Activated CD4-positive, alpha-beta T cell treated with anti-CD3 and anti-CD28 coated beads, Interleukin-2, amount 10 ng/mL, durations not matched to agents 24 days and 14 days (primary cell): ENCODE measurements at places on chromosomes 3 and 15. TPM values are rescaled to one million over a fixed set of nuclear protein-coding genes. Genes with fewer than 3 reads are reported as not detected.

DNA sequence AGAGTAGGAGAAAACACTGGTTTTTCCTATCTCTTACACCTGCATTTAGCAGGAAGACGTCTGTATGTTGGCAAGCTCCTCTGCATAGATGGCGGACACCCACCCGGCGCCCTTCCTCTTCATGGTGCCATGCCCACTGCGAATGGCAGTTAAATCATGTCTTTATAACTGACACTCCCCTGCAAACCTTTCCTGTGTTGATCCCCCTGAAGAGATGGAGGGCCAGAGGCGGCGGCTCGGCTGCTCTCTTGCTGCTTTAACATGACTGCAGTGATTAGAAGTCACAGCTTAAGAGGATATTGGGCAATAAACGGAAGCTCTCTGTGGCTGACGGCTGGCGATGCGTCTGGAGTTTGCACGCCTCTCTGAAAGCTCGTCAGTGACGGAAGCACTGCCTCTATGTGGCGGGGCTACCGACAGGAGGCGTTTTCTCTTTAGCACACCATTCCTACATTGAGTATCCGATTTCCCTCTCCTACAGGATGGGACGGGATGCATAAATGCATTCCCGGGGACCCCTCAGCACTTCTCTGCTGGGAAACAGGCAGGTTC is 25.5 kb upstream of the SNRPA1 start:
- H3K4me1 ChIP-seq: peaks cover 14% of the 10 kb centered on the region
- H3K27ac ChIP-seq: peak overlapping the region; percentile 84
- H3K4me3 ChIP-seq: peak overlapping the region; percentile 80
- DNase-seq: peak; percentile 89

DNA sequence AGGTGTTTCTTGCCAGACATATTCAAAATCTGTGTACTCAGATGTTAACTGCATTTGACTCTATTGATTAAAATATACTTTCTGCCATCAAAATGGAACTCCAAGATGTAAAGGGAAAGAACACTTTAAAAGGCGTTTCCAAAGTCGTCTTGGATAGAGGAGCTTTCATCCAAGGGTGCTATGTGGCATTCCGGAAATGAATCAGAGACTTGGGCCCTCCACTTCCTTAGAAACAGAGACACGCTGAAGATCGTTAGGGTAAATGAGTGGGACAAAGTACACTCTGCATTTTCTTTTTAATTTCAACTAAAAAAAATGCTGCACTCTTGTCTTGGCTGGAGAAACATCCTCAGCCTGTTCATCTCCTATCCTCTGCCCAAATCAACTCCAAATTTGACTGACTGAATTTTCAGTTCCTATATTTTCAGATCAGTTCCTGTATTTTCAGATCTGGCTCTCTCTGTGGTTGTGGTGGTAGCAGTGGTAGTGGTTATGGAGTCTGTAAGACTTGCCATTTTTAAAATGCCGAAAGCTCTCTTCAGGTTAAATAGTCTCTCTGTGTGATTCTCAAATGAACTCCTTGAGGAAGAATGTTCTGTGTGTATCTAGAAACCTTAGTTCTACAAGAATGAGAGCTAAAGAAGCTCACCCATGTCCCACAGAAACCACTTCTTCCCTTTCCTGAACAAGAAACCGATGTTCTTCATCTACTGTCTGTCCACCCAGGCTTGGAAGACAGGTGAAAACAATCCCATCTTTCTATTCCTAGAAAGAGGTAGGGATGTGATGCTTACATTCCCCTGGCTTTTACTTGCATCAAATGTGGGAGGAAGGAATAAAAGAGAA is 156.8 kb upstream of the ICE2 start:
- peaks cover 26% of the 10 kb centered on the region for H3K27me3 ChIP-seq
- peaks cover 5% of the 10 kb centered on the region for H3K4me1 ChIP-seq
- no peak overlapping the region for H3K4me3 ChIP-seq
- no peak for DNase-seq

DNA sequence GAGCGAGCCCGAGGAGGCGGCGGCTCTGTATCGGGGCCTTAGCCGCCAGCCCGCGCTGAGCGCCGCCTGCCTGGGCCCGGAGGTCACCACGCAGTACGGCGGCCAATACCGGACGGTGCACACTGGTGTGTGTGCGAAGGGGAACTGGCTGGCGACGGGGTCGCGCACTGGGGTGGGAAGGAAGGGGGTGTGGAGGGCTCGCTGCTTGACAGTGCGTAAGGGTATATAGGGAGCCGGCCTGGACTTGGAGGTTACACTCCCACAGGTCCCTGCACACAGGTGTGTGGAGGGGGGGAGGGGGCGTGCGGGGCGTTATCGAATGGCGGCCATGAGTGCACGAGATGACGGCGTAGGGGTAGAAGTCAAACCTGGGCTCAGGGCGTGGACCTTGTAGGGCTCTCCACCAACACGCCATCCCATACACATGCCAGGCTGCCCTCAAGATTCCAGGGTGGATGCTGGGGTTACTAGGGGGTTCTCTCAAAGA is 389 bp downstream of the APEH start:
- DNase-seq: no peak
- H3K4me3 ChIP-seq: peak overlapping the region; percentile 97
- H3K27me3 ChIP-seq: no peaks in the 10 kb centered on the region
- H3K27ac ChIP-seq: peak overlapping the region; percentile 99

GRCh38 chr3:185401319-185401955 is 38.5 kb downstream of the MAP3K13 start:
- peaks cover 15% of the 10 kb centered on the region for H3K27me3 ChIP-seq
- no peak overlapping the region for H3K27ac ChIP-seq
- H3K4me3 ChIP-seq: no peak overlapping the region
- no peak for DNase-seq
- no peaks in the 10 kb centered on the region for H3K4me1 ChIP-seq
- H3K36me3 ChIP-seq: no peaks in the 10 kb centered on the region

THBS1 gene
- total RNA-seq: 1.9 and 2.8 TPM in 2 replicates

DNA sequence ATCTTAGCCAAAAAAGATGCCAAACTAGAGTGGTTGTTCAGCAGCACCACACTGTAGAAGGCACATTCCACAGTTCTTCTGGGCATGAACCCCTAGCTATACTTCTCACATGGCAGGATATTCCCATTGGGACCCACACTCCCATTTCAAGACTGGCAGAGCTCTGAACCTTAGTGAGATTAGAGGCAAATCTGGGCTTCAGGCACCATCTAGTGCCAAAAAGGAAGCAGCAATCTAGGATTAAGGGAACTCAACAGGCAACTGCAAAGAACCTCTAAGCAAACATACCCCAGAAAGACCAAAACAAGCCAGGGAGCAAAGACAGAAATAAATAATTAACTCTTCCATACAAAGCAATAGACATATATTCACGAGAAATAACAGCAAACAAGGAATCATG is 66.2 kb downstream of the TAFA4 start:
- H3K27me3 ChIP-seq: peaks cover 8% of the 10 kb centered on the region
- no peak overlapping the region for H3K4me3 ChIP-seq
- H3K36me3 ChIP-seq: no peaks in the 10 kb centered on the region
- H3K27ac ChIP-seq: no peak overlapping the region
- DNase-seq: no peak

- peak overlapping the region; percentile 39 for H3K4me3 ChIP-seq
- H3K27me3 ChIP-seq: no peaks in the 10 kb centered on the region
- H3K4me1 ChIP-seq: peaks cover 57% of the 10 kb centered on the region
These were observed 16.9 kb downstream of the RFTN1 start for GRCh38 chr3:16496408-16497222.

CGNL1 gene
- not detected in 2 replicates for total RNA-seq

DNA sequence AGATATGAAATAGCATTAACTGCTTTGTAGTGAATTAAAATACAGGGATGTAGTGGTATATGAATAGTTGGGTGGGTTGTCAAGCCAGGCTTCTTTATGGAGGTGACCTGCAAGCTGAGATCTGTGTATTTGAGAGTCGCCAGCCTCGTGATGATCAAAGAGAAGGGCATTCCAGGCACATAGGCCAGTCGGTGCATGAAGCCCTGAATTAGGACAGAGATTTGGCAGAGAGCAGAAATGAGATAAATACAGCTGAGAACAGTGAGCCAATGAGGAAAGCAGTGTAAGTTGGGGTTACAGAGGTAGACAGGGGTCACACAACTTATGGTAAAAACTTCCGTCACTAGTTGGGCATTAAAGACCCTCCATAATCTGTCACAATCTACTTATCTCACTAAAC is 641.9 kb downstream of the OTOL1 start:
- H3K27me3 ChIP-seq: no peaks in the 10 kb centered on the region
- no peak overlapping the region for H3K27ac ChIP-seq
- H3K4me1 ChIP-seq: peaks cover 2% of the 10 kb centered on the region

DNA sequence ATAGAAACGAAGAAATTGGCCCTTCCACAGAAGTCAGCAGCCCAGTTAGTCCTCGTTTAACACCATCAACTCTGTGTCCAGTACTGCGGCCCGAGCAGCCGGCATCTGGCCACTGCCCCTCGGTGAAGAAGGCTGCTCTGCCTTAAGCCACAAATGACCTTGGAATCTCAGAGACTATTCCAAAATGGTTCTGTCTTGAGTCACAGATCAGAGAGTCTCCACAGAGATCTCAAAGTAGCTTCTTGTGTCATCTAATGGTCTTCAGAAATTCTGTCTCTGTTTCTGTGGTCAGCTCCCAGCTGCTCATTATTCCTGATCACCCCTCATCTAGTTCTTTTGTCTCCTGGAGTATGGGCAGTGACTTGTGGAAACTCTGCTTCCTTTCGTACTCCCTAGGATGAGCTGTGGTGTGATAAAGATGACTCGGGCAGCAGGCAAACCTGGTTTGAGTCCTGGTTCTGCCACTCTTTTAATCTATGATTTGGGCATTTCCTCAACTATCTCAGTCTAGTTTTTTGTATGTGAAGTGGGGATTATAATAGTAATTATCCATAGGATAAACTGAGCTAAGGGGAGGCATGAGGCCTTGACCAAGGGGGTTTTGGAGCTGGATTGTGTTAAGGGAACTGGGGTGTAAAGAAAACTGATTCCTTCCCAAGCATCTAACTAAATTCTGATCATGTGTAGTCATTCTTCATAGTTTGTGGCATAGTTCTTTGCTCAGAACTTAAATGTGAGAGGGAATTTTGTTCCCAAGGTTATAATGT is 22.6 kb downstream of the CRTC3 start:
- H3K27ac ChIP-seq: no peak overlapping the region
- H3K27me3 ChIP-seq: no peaks in the 10 kb centered on the region
- H3K4me1 ChIP-seq: peaks cover 43% of the 10 kb centered on the region
- H3K4me3 ChIP-seq: no peak overlapping the region
- H3K36me3 ChIP-seq: peaks cover 36% of the 10 kb centered on the region

DNA sequence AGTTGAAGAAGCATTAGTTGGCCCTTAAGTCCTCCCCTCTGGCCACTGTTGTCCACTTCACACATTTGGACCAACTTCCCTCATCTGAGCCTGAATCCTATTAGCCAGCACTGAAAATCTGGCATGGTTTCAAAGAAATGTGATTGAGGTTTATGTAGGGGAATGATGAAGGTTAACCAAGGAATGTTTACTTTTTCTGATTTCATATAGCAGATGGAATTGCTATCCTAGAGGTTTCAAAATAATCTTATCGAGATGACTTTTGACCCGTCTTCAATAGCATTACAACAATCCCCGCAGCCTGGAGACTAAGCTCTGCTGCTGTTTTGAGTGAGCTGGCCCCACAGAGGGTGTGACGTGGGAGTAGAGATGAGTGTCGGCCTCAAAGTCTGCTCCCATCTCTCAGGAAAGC is 200.8 kb upstream of the IL12A start:
- no peak for DNase-seq
- H3K4me3 ChIP-seq: no peak overlapping the region
- H3K4me1 ChIP-seq: no peaks in the 10 kb centered on the region
- H3K27me3 ChIP-seq: peaks cover 4% of the 10 kb centered on the region

GRCh38 chr3:188527389-188527788 is 373.4 kb downstream of the LPP start:
- no peak overlapping the region for H3K27ac ChIP-seq
- peaks cover 18% of the 10 kb centered on the region for H3K36me3 ChIP-seq
- DNase-seq: no peak
- H3K4me3 ChIP-seq: no peak overlapping the region
- H3K4me1 ChIP-seq: peaks cover 4% of the 10 kb centered on the region
- no peaks in the 10 kb centered on the region for H3K27me3 ChIP-seq

GRCh38 chr15:48617619-48618018 is 27.9 kb downstream of the FBN1 start:
- no peaks in the 10 kb centered on the region for H3K4me1 ChIP-seq
- peaks cover 3% of the 10 kb centered on the region for H3K27me3 ChIP-seq
- no peaks in the 10 kb centered on the region for H3K36me3 ChIP-seq
- H3K4me3 ChIP-seq: no peak overlapping the region
- no peak for DNase-seq

DNA sequence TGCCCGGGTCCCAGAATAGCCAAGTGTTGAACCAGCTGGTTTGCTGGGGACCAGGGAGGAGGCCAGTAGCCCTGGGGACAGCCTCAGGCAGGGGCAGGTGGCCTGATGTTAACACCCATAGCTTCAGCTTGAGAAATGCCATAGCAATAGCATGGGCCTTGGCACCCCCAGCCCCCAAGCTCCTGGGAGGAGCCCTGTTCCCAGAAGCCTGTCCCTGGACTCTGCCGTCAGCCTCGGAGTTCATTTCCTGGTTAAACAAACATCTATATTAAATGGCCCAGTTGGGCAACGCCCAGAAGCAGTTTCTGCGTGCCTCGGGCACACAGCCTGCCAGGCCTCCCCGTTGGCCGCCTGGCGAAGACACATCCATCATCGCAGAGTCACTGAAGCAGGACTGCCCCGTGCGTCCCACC is 58.2 kb downstream of the FGD5 start:
- H3K36me3 ChIP-seq: no peaks in the 10 kb centered on the region
- peaks cover 20% of the 10 kb centered on the region for H3K4me1 ChIP-seq
- no peak for DNase-seq

DNA sequence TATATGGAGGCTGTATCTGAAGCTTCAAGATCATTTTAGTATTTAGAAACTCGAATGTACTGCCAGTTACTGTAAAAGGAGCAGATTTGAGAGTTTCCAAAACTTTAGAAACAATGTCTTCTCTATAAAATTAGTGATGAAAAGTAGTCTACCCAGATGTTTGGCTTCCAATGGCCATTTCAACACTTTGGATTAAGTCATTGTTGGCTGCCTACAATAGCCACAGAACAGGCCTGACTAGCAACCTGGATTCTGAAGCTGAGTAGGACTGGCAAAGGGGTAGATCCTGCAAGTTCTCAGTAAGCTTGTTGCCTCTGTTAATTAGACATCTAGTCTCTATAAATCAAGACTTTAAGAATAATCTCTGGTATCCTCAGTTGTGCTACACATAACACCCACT is 239.0 kb upstream of the KCNMB2 start:
- no peaks in the 10 kb centered on the region for H3K36me3 ChIP-seq
- no peaks in the 10 kb centered on the region for H3K4me1 ChIP-seq
- DNase-seq: no peak
- H3K27ac ChIP-seq: no peak overlapping the region
- H3K4me3 ChIP-seq: no peak overlapping the region
- H3K27me3 ChIP-seq: no peaks in the 10 kb centered on the region

- no peaks in the 10 kb centered on the region for H3K36me3 ChIP-seq
- peaks cover 1% of the 10 kb centered on the region for H3K27me3 ChIP-seq
- DNase-seq: peak; percentile 59
- peaks cover 8% of the 10 kb centered on the region for H3K4me1 ChIP-seq
- no peak overlapping the region for H3K4me3 ChIP-seq
- no peak overlapping the region for H3K27ac ChIP-seq
These were observed 123.8 kb downstream of the B3GALNT1 start for GRCh38 chr3:160981217-160981938.
